Activated CD4-positive, alpha-beta T cell treated with anti-CD3 and anti-CD28 coated beads, Interleukin-2, Interleukin-4, amounts not matched to agents 100 ng/mL and 50 ng/mL, durations not matched to agents 16 hours and 8 hours (primary cell): ENCODE measurements at places on chromosomes 4 and X.

- DNase-seq: no peak
These were observed 40.5 kb upstream of the C4orf50 start for GRCh38 chr4:6058531-6059374.

- peak; percentile 18 for DNase-seq
These were observed 92.1 kb upstream of the ANKRD50 start for GRCh38 chr4:124804584-124804983.

DNA sequence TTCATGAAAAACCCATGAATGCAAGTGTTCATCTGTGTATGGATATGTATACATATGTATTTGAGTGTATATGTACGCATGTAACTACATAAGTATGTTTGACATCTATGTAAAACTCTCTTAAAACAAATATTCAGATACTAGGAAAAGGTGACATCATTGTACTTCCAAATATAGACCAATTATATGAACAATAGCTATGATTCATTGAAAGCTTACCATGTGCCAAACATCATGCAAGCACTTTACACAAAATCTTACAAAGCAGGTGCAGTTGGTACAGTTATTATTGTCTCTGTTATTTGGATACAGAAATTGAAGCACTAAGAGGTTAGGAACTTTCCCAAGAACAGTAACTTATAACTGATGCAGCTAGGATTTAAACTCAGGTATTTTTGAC is 21.4 kb downstream of the MAGEB17 start:
- DNase-seq: no peak

DNA sequence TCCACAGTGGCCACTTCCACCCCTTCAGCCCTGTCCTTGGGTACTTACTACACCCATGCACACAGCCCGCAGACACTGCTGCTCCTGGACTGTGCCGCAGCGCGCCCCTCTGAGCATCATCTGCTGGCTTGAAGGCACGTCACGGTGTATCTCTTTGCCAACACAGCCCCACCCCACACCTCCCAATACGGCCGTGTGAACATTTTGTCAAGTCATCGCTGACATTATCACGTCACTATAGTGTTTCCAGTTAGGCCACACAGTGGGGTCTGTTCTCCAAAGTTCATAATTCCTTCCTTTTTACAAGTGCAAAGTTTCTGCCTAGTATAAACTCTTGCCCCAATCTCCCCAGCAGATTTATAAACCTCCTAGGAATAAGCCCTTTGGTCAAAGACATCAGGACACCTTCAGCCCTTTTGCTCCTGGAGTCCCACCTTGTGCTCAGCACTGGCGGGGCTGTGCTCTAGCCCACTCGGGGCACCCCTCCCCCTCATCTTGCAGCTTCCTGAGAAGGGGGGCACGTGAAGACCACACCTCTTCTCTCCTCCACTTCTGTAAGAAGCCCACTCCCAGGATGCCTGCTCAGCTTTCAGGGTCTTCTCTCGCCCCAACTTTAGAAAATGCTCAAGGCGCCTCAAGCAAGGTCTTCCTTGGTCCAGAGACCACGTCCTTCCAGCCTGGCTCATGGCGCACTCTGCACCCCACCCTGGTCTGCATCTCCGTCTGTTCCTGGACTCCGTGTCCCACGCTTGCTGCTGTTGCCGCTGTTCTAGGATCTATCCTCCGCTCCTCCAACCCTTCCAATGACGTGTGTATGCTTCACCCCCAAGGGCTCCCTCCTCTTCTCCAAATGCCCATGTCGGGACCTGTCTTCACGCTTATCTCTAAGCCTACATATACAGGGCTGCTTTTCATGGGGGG is 7.2 kb downstream of the FAM53A start:
- DNase-seq: no peak

DNA sequence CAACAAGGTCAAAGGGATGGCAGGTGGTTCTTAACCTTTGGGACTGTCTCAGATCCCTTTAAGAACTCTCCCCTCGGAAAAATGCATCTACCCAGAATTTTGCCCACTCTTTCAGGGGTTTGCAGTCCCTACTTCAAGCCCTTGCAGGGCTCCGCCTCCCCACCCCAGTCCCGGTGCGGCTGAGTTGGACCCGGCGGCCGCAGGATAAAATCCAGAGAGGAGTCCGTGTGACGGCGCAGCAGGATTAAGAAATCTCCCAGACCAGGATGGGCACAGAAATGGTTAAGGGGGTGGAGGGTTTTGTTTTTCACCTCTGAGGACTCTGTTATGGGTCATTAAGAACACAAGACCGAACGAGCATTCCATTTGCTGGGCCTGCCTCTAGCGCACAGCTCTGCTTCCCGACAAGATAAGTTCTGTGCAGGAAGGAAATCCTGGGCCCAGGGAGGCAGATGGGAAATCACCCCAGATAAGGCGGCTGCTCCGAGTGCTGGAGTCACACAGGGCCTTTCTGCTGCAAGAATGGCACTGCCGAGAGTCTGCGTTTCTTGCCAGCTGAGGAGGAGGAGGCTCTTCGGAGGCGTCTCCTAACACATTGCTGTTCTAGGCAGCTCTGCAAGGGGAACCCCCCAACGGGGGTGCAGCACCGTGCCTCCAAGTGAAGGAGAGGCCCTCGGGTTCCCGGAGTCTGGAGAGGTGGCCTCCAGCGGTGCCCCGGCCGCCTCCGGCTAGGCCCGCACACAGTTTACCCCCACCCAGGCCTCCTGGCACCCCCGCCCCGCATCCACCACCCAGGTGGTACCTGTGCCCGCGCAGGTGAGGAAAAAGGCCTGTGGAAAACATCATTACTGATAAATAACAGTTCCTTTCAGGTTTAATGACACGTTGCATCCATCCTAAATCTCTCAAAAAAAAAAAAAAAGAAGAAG is 277.6 kb downstream of the BCOR start:
- no peak for DNase-seq

- no peak for DNase-seq
These were observed 50.0 kb downstream of the CYTL1 start for GRCh38 chr4:4969298-4969697.

DNA sequence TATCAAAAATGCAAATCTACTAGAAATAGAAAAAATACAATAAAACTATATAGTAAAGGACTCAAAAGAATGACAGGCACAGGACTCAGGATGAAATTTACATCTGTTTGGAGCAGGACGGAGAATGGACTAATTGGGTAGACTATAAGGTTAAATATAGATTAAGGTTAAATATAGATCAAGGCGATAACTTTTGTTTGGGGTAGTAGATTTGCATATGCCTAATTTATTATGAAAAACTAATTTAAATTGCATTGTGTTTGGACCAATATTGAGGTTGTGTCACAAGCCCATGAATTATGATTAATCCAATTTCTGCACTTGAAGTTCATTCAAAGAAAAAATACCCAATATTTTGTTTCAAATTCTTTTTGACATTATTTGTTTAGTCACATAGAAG is 31.0 kb downstream of the MTHFD2L start:
- DNase-seq: no peak

GRCh38 chr4:182103614-182104319 is 139.4 kb upstream of the TENM3 start:
- DNase-seq: no peak

- DNase-seq: peak; percentile 80
These were observed 32.8 kb downstream of the CLCN4 start for GRCh38 chrX:10189317-10190268.
